B cell (primary cell): ENCODE measurements at places on chromosomes 6 and 20.
A peak's percentile ranks its signal among the peaks of the same experiment; 100 is the strongest.

DNA sequence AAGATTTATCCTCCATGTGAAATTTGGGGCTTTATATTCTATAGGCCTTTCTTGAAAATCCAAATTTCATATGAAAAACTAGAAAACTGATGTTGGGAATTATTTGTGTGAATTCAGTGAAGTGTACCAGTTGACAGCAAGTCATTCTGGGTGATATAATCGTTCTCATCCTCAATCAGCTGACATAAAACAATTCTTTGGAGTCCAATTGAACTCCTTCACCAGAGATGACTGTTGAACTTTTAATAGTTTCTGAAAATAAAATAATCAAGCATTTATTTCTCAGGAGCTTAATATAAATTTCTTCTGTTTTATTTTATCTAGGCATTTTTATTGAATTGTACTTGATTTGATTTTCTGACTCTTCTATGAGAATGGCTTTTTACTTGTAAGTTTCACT lies 92.6 kb downstream of the ADGRB3 start:
- no peak for DNase-seq

DNA sequence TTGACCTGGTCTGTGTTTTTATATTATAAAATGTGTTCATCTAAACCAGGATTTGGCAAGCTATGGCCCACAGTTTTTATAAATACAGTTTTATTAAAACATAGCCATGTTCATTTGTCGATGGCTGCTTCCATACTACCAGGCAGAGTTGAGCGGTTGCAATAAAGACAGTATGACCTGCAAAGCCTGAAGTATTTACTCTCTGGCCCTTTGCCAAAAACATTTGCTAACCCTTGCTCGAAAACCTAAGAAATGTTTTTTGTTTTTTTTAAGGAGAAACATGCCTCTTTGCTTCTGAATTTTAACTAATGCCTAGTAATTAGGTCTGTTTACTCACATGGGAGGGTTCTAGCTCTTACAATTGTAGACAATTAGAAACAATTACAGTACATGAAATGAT lies 67.4 kb upstream of the SMIM28 start:
- no peak for DNase-seq

GRCh38 chr6:138307816-138308730 lies 69.6 kb upstream of the SMIM28 start:
- no peak for DNase-seq

- DNase-seq: no peak
These were observed 4.1 kb downstream of the TMEM239 start for GRCh38 chr20:2820084-2820895.

GRCh38 chr6:4806337-4806725 lies 30.1 kb downstream of the CDYL start:
- DNase-seq: no peak

- DNase-seq: no peak
These were observed 483 bp downstream of the SMIM26 start for GRCh38 chr20:18567739-18568091.

- DNase-seq: no peak
These were observed 3.1 kb upstream of the CLDN20 start for GRCh38 chr6:155260686-155261085.

DNA sequence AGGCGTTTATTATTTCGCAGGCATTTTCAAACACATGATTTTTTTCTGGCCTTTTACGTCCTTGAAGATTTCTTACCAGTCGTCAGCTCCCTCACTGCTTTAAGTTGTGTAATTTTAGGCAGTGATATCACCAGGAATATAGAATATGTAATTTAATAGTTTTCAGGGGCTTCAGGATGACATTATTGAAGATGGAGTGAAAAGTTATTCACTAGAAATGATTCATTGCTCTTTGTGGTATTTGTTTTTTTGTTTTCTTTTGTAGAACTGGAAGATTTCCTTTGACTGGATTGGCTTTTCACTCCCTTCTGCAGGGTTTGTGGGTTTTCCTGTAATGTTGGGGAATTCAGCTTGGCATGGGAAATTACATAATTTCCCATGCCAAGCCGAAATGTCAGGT lies 2.0 kb downstream of the LRRC1 start:
- DNase-seq: no peak

GRCh38 chr6:105881608-105882007 lies 204.5 kb upstream of the PRDM1 start:
- no peak for DNase-seq

- no peak for DNase-seq
These were observed 70.0 kb upstream of the TOP1 start for GRCh38 chr20:40958598-40958997.

- peak; percentile 82 for DNase-seq
These were observed 88.5 kb downstream of the LY86 start for GRCh38 chr6:6676910-6677441.

- DNase-seq: no peak
These were observed 179.3 kb upstream of the RIMS1 start for GRCh38 chr6:71707059-71707458.

DNA sequence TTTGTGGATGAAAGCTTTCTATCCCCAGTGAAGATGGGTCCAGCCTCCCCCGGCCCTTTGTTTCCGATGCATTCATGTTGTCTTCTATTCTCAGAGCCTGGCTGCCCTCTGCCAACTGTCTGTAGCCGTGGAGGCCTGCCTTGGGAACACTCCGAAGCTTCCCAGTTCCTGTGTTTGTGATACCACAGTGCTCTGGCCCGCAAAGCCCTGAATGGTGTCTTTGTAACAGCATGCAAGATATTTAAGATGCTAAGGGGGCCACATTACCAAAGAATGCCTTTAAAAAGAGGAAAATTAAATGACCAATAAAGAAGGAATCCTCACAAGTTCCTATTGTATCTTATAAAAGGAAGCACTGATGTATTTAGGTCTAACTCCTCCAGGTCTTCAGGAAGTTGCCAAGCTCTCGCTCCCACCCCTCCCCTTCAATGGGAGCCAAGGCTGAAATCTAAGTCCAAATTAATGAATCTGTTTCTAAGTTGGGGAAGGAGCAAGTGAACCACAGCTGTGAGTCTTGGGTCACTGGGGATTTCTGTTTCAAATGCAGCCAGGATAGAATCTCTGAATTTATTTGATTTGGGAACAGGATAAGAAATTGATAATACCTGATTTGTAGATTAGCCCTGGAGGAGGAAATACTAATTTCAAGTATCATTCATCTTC lies 596.1 kb downstream of the QKI start:
- DNase-seq: no peak

- no peak for DNase-seq
These were observed 42.0 kb upstream of the HIVEP1 start for GRCh38 chr6:11970114-11970513.

- DNase-seq: no peak
These were observed 5.1 kb downstream of the RCAN2 start for GRCh38 chr6:46486181-46486580.

DNA sequence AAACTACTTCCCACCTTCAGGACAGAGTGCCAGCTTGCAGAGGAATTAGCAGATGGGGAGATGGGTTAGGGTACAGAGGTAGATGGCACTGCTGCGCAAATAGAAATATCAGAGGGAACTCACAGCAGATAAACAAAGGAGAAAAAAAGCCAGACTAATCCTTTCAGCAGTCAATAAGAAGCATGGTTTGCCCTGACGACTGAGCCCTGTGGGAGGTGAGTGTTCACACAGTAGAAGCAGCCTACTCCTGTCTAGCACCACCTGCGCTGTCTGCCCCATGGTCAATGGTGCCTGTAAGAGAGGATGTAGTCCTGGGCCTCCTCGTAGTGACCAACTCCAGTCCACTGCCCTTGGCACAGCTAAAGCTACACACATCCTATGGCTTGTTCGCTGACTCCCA lies 174.1 kb downstream of the IBTK start:
- no peak for DNase-seq

GRCh38 chr6:34059914-34060313 lies 86.0 kb downstream of the GRM4 start:
- no peak for DNase-seq
